ENCODE measurements at places on chromosomes 7 and 10.

DNA sequence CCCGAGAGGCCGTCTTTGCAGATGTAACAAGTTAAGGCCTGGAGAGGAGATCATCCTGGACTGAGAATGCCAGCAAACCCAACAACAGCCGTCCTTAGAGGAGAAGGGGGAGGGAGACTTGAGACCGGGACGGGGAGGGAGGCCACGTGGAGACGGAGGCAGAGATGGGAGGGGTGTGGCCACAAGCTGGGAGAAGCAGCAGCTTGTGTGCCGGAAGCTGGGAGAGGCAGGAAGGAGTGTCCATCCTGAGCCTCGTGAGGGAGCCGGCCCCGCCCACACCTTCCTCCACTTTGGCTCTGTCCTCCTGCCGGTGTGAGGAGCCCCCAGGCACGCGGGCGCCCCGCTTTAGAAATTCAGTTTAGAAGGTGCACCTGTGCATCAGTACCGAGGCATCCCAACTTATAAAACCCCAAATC lies 95.7 kb downstream of the DNAJB6 start:
- DNase-seq, result peak; percentile 3

DNA sequence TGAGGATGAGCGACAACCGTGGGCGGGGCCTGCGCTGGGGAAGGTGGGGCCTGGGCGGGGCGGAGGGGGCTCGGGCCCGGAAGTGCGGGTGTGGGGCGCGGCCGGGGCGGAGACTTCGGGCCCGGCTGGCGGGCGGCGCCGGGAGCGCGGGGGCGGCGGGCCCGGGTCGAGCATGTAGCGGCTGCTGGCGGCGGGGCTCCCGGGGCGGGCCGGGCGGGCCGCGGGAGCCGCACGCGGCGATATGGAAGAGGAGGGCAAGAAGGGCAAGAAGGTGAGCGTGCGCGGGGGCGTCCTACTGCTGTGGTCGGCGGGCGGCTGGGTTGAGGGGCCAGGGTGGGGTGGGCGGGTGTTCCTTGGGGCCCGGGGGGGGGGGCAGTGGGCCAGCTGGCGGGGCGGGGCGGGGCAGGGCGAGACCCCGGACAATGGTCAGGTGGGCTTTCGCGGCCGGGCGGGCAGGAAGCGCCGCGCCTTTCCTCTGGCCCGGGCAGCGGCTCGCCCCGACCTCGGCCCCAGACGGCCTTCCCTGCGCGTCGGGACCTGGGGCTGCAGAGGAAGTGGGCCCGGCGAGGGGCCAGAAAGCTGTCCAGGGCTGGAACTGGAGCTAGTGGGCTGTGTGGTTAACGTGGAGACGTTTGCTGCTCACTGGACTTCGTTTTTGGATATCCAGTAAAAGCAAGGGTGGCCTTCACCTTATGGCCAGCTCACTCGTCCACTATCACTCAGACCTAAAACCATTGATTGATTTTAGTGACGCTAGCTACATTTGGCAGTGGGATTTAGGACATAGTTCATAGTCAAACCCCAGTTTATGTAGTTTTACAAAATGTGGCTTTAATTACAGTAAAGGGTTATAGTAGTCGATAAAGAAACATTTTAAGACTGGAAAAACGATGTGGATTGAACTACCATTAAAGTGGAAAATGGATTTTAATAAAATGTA lies at the start of gene CCM2:
CCM2 (plus strand) TSS at position 109 of the 940 bp plus-strand sequence; CDS start at position 242, 133 bp downstream.
- DNase-seq, result no peak

- no peak for DNase-seq
Measured at GRCh38 chr10:77279207-77279606, 358.4 kb downstream of the KCNMA1 start.

- DNase-seq, result no peak
Measured at GRCh38 chr7:101856473-101857357, 39.3 kb downstream of the CUX1 start.

GRCh38 chr10:131701131-131701947 lies 199.5 kb upstream of the PPP2R2D start:
- no peak for DNase-seq

GRCh38 chr10:92627845-92628480 lies 35.0 kb downstream of the KIF11 start:
- DNase-seq, result no peak

- DNase-seq, result no peak
Measured at GRCh38 chr7:27164367-27165088, 809 bp downstream of the HOXA9 start.

GRCh38 chr7:80392229-80393169 lies 119.4 kb downstream of the GNAT3 start:
- no peak for DNase-seq
